Fibroblast of lung (primary cell): ENCODE measurements at places on chromosomes 1 and 21.

DNA sequence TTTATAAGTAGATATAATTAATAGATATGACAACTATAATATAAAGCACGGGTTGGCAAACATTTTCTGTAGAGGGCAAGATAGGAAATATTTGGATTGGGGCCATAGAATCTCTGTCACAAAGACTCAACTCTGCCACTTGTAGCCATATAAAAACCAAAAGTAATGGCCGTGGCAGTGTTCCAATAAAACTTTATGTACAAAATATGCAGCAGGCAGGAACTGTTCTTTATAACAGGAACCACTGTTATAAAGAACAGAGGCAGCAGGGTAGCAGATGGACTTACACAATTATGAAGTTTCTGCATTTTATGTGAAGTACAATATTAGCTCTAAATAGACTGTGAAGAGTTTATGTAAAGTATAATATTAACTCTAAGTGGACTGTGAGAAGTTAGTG lies 16.9 kb upstream of the QSOX1 start:
- DNase-seq = no peak

GRCh38 chr21:38170283-38170682 lies 86.5 kb upstream of the KCNJ15 start:
- peak; percentile 15 for DNase-seq

GRCh38 chr1:2803086-2803930 lies 1.8 kb upstream of the TTC34 start:
- DNase-seq = no peak

DNA sequence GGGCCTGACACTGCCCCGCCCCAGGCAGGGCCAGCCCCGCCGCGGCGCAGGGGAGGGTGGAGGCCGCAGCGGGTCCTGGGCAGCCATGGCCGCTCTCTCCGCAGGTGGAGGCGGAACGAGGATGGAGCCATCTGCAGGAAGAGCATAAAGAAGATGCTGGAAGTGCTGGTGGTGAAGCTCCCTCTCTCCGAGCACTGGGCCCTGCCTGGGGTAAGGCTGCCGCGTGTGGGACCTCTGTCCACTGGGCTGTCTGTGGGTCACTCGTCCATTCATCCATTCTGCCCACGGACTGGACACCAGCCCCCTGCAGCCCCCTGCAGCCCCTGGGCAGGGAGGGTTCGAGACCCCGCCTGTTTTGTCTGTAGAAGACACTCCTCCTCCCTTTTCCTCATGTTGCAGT lies 18.4 kb upstream of the LRRC3 start:
- DNase-seq = no peak

- DNase-seq = no peak
Measured at GRCh38 chr21:44360159-44360558, 6.7 kb downstream of the TRPM2 start.

DNA sequence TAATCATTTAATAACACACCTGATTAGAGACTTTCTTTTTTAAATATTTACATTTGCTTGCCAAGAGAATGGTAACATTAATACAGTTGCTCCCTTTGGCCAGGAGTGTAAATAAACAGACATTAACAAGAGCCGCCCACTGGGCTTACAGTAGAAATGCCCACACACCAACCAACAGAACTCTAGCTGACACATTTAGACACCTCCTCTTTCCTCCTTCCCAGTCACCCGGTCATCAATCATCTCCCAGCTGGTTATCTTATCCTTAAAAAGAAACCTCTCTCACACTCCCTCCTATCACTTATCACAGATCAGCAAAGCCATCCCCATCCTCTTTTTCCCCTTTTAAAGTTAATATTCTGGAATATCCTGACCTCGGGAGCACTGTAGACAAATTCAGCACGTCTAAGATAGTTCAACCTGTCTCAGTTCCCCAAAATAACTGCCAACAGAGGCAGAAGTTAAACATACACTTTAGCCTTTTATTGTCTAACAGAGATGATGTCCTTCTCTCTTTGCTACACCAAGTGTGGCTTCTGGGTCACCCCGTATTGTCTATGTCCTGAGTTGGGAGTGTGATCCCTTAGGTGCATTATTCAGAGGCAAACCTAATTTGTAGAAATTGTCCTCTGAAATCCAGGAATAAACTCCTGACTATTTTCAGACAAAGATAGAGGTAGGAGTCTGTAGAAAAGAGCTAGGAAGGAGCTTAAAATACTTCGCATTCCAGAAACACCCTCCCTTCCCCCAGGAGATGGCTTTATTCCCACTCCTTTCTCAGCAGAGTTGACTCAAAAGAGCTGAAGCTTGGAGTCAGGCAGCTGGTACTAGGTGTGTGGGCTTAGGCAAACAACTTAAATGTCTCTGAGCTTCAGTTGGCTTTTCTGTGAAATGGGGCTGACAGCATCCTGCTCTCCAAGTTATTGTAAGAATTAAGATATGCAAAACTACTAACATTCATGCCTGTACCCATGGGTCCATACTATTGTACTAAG lies 8.8 kb downstream of the MYCL start:
- peak; percentile 40 for DNase-seq

DNA sequence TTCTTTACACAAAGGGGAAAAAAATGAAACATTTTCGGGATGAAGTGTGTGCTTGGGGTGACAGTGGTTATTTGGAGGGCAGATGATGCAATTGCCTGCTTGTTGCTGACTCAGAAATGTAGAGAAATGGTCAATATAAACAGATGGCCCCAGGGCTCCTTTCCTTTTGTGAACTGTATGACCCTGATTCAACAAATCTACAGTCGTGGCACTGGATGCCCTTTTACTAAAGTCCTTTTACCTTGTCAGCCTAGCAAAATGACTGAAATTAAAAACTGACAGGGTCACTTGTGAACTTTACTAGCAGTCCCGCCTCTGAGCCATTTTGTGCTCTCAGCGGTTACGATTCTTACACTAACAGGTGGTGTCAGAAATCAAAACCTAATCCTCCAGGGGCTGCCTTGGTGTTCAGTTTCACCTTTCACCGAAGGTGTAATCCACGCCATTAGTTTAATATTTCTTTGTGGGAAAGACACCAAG lies 49.8 kb downstream of the GREM2 start:
- peak; percentile 72 for DNase-seq

DNA sequence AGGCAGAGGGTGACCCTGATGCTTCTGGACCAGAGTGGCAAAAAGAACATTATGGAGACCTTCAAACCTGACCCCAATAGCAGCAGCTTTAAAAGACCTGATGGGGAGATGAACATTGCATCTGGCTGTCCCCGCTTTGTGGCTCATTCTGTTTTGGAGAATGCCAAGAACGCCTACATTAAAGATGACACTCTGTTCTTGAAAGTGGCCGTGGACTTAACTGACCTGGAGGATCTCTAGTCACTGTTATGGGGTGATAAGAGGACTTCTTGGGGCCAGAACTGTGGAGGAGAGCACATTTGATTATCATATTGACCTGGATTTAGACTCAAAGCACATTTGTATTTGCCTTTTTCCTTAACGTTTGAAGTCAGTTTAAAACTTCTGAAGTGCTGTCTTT lies 45.8 kb downstream of the TRAF5 start:
- DNase-seq = no peak

- peak; percentile 78 for DNase-seq
Measured at GRCh38 chr1:155226188-155226909, 17.9 kb downstream of the MTX1 start.

DNA sequence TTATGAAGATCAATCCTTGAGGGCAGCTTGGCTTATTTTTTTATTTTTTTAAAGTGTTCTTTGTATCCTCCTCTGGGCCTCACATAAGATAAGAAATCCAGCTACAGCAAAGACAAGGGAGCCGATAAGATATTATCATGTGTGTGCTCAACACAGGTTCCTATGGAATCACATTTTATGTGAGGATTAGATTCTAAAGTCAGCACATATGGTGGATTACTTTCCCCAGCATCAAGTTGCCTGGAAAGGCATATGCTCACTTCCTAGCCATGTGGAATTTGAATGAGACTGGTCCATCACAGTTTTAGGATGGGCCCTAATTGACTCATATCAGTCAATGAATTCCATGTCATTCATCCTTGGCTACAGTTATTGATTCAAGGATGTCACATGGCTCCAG lies 456.9 kb upstream of the LRRC7 start:
- no peak for DNase-seq

- no peak for DNase-seq
Measured at GRCh38 chr1:51858892-51859291, 19.6 kb downstream of the NRDC start.

DNA sequence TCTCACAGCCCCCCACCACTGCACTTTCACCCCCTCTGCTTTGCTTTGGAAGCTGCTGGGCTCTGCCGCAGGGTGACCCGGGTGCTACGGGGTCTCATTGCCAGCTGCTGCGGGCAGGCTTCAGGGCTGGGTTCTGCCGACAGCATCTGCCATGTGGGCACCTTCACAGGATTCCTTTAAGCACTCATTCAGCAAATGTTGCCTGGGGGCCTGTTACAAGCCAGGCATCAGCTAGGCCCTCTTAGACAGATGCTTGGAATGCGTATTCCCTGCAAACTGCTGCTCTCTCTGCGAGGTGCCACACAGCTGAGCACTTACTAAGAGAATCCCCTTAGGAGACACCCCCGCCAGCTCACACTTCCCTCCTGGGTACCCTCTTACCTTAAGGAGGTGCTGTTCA lies 29.2 kb downstream of the COL16A1 start:
- DNase-seq = no peak

GRCh38 chr1:101451888-101452287 lies 215.1 kb downstream of the S1PR1 start:
- DNase-seq = no peak

DNA sequence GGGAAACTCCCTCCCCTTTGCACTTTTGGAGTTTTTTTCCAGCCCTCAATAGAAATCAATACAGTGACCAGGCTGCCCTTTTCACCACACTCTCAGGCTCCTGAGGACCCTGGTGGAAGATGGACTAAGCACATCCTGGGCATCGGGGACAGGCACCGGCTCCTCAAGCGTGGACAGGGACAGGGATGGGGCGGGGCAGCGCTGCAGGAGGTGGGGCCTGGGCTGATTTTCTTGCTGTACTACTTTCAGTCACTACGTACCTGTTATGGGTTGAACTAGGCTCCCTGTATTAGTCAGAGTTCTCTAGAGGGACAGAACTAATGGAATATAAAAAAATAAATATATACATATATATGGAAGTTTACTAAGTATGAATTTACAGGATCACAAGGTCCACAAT lies 2.5 kb downstream of the MX2 start:
- DNase-seq = no peak

GRCh38 chr1:23210351-23210785 lies 6.9 kb downstream of the HTR1D start:
- DNase-seq = no peak

GRCh38 chr1:159088546-159089183 lies 12.1 kb upstream of the AIM2 start:
- peak; percentile 14 for DNase-seq

- DNase-seq = peak; percentile 57
Measured at GRCh38 chr1:84936116-84936810, 43.3 kb upstream of the LPAR3 start.

DNA sequence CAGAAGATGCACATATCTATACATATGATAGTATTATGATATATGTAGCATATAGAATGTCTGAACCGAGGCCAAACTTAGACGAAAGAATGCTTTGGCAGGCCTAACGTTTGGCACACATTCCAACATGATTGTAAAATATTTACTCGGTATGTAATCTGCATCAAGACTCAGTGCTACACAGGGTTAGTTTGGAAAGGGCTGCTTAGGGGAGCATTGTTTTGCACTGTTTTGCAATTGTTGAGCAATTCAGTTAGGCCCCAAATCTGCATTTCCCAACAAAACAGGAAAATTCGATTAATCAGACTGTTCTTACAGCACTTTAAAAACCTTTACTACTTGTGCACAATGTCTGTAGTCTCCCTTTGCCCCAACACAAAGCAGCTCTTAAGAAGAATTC lies 216.0 kb upstream of the NEGR1 start:
- peak; percentile 31 for DNase-seq

DNA sequence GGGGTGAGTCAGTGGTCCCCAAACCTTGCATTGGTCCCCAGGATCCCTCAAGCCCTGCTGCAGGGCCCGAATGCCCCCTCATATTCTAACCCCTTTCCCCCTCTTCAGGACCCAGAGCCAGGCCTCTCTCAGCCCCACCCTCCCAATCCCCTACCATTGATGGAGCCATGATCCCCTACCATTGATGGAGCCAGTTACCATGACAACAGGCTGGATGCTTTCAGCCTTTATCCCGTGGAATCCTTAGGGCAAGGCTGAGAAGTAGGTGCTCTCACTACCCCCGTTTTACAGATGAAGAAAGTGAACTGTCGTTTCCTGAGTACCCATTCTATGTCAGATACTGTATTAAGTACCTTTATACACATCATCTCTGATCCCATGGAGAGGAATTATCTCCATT lies 70.8 kb downstream of the EPHB2 start:
- DNase-seq = no peak

- no peak for DNase-seq
Measured at GRCh38 chr21:33327792-33328433, 3.1 kb downstream of the IFNAR1 start.

- peak; percentile 49 for DNase-seq
Measured at GRCh38 chr1:70503358-70503757, 92.3 kb downstream of the CTH start.

DNA sequence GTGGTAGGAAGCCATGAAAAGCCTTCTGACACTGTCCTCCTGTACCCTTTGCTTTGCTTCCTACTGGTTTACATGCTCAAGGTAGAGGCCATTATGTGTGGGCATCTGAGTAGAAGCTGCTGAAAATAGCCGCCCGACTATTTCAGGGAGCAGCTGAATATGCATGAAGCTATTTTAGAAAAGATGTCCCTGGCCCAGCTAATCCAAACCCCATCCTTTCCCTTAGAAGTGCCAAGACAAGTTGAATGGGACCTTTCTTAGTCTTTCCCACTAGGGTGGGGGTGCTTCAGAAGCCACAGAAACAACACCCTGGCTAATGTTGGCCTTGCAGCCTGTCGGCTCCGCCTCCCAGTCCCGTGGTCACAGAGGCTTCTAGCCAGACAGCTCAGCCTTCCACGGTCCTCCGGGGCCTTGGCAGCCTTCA lies 205.1 kb upstream of the EDN2 start:
- DNase-seq = no peak

DNA sequence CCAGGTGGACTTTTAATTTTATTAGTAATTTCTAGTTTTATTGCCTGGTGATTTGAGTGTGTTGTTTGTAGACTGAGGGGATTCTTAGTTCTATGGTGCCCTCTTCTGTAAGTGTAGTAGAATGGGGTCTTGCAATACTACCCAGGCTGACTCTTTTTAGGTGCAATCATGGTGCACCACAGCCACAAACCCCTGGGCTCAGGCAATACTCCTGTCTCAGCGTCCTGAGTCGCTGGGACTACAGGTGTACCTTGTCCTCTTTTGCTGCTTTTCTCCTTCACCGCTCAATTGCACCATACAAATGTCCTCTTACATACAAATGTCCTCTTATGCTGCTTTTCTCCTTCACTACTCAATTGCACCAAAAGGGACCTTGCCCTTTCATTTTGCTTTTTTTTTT lies 43.1 kb downstream of the SCP2 start:
- DNase-seq = peak; percentile 47

- DNase-seq = no peak
Measured at GRCh38 chr1:66084442-66084841, 291.7 kb downstream of the PDE4B start.

- no peak for DNase-seq
Measured at GRCh38 chr21:24147674-24148073, 1459.6 kb downstream of the MRPL39 start.
